ENCODE measurements at places on chromosomes 13 and 19.

GRCh38 chr13:80552851-80553440 is 212.0 kb upstream of the SPRY2 start:
- DNase-seq: no peak

DNA sequence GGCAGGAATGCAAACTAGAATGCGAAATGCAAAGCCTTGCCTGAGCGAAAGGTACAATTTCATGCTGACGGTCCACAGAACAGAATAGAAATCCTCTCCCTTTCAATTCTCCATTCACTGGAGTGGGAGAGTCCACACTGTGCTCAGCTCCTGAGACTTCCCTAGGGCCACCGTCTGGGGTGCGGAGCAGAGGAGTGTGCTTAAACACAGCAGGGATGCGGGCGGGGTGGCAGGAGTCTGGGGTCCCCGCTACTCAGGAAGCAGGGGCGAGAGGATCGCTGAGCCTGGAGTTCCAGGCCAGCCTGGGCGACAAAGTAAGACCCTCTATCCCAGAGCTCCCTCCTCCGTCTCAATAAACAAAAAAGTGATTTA is 552 bp upstream of the ZNF816 start:
- DNase-seq: peak; percentile 15

DNA sequence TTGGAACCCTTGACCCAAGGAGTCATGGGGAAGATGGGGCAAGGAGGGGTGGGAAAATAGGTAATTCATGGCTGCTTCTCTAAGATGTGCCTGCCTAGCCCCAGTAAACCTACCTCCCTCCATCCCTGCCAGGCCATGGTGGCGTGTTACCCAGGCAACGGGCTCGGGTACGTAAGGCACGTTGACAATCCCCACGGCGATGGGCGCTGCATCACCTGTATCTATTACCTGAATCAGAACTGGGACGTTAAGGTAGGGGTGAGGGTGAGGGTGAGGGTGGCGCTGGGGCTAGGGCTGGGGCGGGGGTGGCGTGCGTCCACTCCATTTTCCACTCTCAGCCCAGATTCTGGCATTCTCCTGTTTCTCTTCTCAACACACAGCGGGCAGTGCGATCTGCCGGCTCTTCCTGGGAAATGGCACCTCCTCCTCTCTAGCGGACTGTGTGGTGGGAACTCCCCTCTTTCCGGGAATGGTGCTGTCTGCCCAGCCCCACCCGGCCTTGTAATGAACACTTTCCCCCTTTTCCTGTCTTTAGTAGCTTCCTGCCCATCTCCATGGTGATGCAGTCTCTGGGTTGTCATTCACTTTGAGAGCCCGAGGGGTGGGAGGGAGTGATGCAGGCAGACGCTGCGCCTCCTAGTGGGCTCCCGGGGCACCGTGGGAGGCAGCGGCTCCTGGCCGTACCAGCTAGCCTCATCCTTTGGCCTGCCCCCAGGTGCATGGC is 7.6 kb downstream of the EGLN2 start:
- peak; percentile 76 for DNase-seq

- no peak for DNase-seq
Measured at GRCh38 chr19:52734331-52734892, 432 bp downstream of the ZNF611 start.
